ENCODE measurements at places on chromosomes 6 and 20.
A peak's percentile ranks its signal among the peaks of the same experiment; 100 is the strongest.

GRCh38 chr20:61407561-61407960 lies 155.5 kb downstream of the CDH4 start:
- DNase-seq: no peak

- no peak for DNase-seq
Measured at GRCh38 chr6:109095835-109096084, 453 bp downstream of the CEP57L1 start.

DNA sequence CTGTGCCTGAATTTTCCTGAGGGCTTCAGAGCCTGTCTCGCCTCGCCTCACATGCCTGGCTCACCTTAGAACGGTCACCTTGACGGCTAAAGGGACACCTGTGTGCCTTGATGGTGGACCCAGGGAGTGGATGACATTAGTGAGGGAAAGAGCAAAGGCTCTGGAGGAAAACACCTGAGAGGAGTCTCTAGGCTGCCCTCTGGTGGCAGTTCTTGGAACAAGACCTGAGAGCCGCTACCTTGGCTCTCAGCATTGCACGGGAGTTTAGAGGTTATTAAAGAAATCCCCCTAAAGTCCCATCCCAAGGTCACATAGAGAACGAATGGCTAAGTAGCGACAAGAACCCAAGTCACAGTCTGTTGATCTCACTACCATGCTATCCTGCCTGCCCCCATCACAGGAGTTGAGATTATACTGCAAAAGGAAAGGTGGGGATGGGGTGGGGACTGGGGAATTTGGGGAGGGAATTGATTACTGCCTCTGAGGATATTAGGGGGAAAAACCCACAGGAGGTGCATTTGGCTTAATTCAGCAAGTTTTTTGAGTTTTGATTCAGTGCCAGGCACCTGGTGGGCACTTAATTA lies 7.9 kb upstream of the CDSN start:
- peak; percentile 68 for DNase-seq

- DNase-seq: no peak
Measured at GRCh38 chr6:98583506-98583905, 250.9 kb upstream of the POU3F2 start.

- DNase-seq: no peak
Measured at GRCh38 chr6:80003826-80004172, 650 bp upstream of the TTK start.

- DNase-seq: no peak
Measured at GRCh38 chr6:137549106-137549505, 54.9 kb upstream of the OLIG3 start.

GRCh38 chr6:140572129-140572528 lies 1197.7 kb upstream of the CITED2 start:
- peak; percentile 21 for DNase-seq

DNA sequence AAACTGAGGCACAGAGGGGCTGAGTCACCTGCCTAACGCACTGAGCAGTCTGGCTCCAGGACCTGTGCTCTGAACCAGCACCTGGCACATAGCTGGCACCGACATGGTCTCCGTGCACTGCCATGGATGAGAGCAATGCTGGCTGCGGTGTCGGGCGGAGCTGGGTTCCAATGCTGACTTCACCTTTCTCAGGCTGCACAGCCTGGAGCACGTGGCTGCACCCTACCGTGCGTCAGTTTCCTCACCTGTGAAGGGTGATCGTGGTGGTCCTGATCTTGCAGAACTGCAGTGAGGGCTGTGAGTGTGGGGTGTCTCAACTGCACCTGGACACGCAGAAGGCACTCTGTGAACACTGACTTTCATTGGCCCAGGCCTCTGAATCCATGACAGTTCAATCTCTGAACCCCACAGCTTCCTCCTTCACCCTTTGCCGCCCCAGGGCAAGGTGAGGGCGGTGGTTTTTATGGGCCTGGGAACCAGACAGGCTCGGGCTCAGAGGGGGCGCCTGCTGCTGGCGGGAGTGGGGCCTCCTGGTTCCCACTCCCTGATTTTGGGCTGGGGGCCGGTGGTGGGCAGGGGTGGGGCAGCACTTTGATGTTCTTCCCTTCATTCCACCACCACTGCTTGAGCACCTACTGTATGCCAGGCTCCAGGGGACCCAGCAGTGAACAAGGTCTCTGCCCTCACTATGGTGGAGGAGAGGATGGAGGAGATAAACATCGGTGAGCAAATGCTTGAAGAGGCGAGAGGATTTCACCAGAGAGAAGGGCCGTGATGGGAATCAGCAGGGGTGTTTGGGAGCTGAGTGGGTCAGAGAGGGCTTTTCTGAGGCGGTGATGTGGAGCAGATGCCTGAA lies 102.9 kb downstream of the CEBPB start:
- DNase-seq: no peak

DNA sequence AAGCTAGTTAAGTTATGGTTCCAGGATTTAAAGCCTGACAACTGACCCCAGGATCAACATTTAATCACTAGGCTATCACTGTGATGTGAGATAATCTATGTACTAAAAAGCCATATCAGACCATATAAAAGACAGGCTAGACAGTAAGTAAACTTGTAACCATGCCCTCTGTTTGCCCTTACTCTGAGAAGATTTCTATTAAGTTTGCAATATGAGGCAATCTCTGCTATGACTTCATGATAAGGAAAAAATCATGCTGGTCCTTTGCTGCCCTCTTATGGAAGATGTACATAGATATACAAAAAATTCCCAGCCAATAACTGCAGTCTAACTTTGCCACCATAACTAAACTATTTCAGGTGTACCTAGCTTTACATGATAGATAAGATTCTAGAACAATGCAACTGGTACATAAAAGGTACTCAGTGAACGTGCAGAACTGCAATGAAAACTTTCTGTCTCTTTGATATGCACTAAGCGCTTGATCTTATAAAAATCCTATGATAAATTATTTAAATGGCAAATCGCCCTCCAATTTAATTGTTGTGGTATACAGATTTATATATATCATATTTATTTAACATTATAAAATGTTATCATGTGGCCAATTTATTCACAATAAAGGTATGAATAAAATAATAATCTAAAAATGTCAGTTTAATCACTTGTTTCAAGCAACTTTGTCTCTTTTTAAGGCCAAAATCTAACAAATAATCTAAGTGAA lies 70.5 kb downstream of the FAM217A start:
- DNase-seq: peak; percentile 49

DNA sequence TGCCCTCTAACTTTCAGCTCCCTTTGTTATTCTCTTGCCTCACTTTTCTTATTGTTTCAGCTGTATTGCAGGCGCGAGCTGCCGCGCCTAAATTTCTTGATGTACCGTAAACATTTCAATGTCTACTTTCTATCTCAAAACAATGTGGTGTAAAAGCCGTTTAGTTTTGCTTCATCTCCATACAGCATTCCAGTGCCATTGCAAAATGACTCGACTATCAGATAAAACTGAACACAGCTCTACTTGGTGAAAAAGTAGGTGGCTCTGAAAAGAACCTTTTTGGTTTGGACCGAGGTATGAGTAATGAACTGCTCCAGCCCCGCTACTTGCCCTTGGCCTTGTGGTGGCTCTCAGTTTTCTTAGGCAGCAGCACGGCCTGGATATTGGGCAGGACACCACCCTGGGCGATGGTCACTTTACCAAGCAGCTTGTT lies 74.6 kb downstream of the OR2B2 start:
- DNase-seq: no peak

GRCh38 chr6:26454631-26455030 lies 3.1 kb upstream of the BTN2A1 start:
- DNase-seq: no peak

- DNase-seq: no peak
Measured at GRCh38 chr20:53617791-53618489, 24.3 kb upstream of the ZNF217 start.

DNA sequence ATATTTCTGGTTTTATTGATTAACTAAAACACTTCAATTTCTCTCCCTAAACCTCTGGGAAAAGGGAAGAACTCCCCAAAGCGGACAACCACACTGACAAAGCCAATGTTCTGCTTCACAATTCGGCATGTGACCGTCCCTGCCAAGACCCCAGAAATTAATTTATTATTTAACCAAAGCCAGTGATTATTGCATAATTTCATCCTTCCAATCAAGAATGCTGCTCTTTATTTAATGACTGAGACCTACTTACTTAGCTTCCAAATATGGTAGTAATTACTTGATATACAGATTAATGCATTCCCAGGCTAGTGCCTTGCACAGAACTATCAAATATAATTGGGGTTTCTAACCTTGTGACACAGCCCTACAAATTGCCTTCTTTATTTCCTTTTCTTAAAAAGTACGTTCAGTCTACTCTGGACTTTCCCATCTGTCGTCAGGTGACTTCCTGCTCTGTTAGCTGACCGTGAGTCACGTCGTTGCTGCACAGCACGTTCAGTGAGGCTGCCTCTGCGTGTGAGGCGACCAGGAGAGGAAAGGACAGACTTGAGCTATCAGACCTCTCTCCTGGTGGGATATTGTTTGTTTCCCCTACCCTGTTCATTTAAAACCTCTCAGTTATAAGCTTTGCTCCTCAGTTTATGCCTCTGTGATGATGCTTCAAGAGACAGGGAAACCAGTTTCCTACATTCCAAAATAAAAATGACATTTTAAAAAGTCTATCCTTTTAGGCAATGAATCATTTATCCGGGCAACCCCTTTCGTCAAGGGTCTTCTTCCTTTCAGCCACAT lies 55.7 kb upstream of the TNFAIP3 start:
- DNase-seq: peak; percentile 94

DNA sequence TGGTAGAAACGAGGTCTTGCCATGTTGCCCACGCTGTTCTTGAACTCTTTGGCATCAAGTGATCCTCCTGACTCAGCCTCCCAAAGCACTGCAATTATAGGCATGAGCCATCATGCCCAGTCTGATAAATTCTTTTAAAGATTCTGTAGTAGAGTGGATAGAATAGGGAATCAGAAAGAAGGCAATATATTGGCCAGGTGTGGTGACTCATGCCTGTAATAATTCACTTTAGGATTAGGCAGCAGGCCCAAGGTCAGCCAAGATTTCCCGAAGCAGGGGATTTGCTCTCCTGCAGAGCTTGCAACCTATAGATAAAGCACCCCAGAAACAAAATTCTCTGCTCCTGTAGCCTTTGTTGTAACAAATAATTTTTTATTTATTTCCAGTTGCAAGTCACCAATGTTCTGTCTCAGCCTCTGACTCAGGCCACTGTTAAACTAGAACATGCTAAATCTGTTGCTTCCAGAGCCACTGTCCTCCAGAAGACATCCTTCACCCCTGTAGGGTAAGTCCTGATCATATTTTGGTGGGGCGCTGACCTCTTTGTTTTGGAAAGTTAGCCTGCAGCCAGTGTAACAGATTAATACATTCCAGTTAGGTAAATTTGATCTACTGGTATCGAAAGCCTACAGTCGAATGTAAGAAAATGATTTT lies 30.4 kb upstream of the MROH8 start:
- no peak for DNase-seq

- no peak for DNase-seq
Measured at GRCh38 chr6:42387336-42387735, 64.4 kb downstream of the TRERF1 start.

DNA sequence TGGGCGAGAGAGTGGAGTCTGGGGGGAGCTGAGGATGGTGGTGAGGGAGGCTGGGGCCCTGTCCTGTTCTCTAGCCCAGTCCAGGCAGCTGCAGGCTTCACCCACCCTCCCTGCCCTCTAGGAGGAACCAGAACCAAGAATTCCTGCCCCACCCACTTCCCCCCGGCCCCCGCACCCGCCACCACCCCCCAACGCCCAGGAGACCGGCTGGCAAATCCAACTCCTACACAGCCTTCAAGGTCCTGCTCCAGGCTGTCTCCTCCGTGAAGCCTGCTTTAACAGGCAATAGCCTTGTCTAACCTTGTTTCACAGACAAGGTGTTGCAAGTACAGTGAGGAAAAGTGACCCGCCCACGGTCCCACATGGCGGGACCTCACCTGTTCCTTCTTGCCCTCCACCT lies 2.4 kb downstream of the SPDEF start:
- no peak for DNase-seq

DNA sequence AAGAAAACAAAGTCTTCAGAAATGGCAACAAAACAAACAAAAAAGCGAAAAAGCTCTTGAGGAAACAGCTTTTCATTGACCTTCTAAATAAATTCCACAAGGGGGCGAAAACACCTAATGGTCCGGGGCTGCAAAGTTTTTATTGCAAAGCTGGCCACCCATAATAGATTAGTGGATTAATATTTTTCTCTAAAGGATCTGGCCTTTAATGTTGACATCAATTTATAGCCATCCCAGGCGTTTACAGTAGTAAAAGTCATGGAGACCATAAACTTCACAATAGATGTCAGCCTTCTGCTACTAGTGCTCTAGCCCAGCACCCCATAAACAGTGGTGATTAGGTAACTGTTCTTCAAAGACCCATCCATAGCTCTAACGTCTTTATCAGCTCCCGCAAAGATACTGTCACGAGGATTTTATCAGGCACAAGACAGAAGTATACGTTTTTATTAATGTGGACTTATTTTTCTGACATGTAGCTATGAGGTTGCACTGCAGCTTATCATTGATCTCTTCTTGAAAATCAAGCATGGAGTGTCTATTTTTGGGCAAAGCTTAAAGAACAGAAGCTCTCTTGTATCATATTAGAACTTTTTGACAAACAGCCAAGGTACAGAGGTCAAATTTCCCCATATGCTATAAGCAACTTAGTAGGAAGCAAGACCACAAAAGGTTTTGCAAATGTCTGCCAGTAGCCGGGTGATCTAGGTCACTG lies 4.7 kb downstream of the CITED2 start:
- peak; percentile 55 for DNase-seq

All from GM12865 (cell line).